Left ventricle myocardium inferior (tissue), 1 donor: ENCODE measurements at places on chromosomes 1 and 21.
A peak's percentile ranks its signal among the peaks of the same experiment; 100 is the strongest.

GRCh38 chr1:57325117-57325516 is 98.7 kb downstream of the DAB1 start:
- DNase-seq, result no peak

DNA sequence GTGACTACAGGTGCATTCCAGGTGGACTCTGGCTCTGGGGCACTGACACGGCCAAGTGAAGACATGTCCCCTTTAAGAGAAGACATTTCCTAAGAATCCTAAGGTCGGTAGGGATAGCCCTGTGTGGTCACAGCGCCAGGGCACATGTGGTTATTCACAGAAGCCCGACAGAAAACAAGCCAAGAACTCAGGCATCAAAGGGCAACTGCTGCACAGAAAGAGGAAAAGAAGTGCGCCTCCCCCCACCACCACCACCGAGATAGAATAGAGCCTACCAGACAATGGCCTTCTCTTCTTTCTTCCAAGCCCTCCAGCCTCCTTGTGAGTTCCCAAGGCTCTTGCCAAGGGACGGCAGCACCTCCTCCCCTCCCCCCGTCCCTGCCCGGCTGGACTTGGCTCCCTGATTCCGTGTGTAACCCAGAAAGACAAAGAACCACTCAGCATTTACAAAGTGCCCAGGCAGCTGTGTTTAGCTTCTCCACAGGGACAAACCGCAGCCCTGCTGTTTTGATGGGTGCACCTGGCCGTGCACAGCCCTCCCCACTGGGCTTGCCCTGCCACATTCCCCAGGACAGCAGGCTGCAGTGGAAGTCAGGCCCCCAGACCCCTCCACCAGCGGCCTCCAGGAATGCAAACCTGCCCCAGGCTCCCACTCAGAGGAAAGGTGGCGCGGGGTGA is 30.2 kb downstream of the TMPRSS2 start:
- DNase-seq, result no peak

- DNase-seq, result no peak
Observed at GRCh38 chr1:109954041-109954512, 30.5 kb upstream of the AHCYL1 start.

DNA sequence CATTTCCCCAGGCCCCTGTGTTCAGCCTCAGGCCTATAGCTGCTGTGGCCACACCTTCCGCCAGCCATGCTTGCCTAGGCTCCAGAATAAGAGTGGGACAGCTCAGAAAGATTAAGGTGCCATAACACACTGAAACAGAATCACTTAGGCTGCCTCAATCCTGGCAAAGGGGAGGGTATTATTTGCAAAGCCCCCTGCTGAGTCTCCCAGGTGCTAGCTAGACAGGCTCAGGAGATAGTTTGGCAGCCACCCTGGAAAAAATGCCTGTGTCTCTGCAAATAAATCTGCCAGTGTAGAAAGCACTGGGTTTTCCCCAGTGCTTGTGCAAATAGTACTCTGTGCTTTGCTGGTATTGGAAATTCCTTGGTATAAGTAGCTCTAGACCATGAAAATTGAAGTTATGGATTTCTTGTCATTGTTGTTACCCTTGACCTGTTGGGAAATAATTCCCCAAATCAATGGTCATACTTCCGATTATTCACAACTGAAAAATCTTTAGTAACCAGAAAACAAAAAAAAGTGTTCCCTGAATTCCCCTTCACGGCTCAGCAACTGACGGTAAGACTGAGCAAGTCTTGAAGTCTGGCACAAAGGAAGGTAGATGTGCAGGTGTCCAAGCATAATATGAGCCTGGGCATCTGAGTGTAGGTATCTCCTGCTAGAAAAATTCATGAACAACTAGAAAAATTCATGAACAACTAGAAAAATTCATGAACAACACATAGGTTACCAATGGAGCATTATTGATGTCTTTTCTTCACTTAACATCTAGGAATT is 56.9 kb downstream of the PROX1 start:
- DNase-seq, result no peak

DNA sequence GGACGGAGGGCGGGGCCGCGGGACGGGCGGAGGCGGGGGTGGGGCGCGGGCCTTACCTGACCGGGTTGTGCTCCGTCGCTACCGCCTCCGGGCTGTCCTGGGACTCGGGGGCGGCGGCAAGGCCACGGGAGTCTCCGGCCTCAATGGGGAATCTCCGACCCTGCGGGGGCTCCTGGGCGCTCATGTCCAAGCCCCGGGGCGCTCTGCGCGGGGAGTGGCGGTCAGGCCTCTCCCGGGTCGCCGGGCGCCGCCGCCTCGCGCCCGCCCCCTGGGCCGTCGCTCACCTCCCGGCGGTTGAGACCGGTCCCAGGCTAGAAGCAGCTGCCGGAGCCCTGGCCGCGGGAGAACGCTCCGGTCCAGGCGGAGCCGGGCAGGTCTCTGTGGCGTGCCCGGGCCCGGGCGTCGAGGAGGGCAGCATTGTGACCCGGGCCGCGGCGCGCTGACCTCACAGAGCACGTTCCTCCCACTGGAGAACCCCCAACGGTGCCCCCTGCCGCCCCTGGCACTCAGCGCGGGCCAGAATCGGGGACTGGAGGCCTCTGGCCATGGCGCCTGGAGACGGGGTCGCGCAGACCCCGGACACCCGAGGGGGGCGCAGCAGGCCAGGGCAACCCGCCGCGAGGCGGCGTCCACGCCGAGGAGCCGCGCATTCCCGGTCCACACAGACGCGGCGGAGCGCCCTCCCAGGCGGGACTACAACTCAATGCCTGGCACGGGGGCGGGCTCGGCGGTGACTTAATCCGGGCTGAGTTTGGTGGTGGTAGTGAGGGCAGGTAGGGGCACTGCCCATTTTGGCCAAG is 411 bp downstream of the FAM229A start:
- peak; percentile 67 for DNase-seq

DNA sequence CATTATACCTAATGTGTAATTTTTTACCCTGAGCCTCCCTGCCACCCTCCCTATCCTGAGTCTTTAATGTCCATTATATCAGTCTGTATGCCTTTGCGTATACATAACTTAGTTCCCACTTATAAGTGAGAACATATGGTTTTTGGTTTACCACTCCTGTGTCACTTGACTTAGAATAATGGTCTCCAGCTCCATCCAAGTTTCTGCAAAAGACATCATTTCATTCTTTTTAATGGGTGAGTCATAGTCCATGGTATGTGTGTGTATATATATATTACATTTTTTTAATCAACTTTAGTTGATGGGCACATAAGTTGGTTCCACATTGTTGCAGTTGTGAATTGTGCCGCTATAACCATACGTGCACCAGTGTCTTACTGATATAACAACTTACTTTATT is 477.1 kb upstream of the NEGR1 start:
- DNase-seq, result no peak

GRCh38 chr1:74468982-74469603 is 43.3 kb downstream of the LRRC53 start:
- no peak for DNase-seq

- no peak for DNase-seq
Observed at GRCh38 chr21:35811191-35811806, 249.0 kb downstream of the SETD4 start.

DNA sequence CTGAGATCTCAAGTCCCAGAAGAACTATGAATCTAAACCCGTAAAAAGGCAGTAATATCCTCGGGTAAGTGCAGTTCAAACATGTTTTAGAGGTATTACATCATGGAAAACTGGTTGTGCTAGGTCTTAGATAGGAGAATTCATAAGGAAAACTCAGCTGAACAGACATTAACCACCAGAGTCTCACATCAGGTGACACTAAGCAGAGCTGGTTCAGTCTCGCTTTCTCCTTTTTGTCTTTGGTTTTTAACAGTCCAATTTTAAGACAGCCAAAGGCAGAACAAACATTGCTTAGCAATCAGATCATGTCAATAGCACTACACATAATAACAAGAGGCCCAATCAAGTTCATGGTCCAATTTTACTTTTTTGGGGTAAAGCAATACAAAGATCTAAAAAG is 63.1 kb upstream of the MUTYH start:
- DNase-seq, result no peak

DNA sequence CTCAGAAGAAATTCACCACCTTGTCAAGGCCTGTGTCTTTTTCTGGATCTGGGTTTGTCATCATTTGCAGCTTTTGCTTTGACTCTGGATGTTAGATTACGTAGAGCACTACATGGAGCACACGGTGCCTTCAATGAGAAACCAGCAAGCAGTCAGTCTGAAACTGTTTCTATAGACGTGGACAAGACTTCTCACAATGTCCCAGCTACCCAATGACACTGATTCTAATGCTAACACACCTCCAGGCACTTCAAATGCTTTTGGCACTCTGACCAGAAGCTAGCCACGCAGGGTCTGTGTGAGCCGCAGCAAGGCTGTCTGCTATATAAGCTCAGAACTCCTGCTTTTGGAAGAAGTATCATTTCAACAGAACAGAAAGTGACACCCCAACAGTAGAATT is 38.2 kb downstream of the ITPKB start:
- DNase-seq, result no peak

GRCh38 chr1:89081005-89081404 is 16.0 kb upstream of the GBP1 start:
- no peak for DNase-seq

GRCh38 chr1:164440232-164440631 is 118.8 kb upstream of the PBX1 start:
- DNase-seq, result peak; percentile 16

DNA sequence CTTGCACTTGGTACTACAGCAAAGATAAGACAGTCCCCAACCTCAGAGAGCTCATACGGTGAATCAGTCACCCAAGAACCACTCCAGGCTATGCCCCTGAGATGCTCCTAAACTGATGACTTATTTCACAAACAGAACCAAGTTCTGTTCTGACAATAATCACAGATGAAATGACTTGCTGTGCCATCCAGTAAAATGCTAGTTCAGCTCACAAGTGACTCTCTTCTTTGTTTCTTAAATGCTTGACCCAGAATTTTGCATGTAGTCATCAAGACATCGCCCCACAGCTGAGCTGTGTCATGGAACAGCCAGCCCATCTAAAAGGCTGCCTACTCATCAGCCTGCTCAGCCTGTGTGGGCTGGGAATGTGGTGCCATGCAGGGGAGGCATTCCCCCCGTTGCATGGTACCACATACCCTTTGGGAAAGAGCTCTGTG is 6.1 kb upstream of the SLC19A2 start:
- no peak for DNase-seq

DNA sequence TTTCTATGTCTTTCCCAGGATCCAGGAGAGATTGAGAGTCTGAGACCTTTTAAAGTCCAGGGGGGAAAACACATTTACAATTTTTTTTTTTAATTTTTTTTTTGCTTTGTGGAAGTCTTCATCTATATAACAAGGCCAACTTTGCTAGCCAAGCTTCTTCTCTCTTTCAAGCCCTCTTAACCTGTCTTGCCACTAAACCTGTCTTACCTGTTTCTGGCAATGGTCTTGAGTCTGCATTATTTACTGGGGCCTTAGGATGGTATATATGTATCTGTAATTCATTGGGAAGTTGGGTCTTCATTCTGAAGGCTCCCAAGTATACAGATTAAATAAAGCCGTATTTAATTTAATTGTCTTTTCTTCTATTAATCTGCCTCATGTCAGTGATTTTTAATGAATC is 750.9 kb upstream of the B3GALT2 start:
- DNase-seq, result no peak

- no peak for DNase-seq
Observed at GRCh38 chr1:38037221-38037939, 9.2 kb downstream of the POU3F1 start.

GRCh38 chr1:85303440-85304162 is 27.2 kb upstream of the BCL10 start:
- no peak for DNase-seq
